ENCODE measurements at places on chromosomes 12 and 14.
A peak's percentile ranks its signal among the peaks of the same experiment; 100 is the strongest.

- peak; percentile 65 for DNase-seq
These were observed 38.7 kb downstream of the SLC6A12 start for GRCh38 chr12:175250-175649.

GRCh38 chr12:17215759-17216570 lies 610.0 kb upstream of the LMO3 start:
- DNase-seq, result no peak

GRCh38 chr12:95470300-95470699 lies 3.7 kb upstream of the METAP2 start:
- no peak for DNase-seq

DNA sequence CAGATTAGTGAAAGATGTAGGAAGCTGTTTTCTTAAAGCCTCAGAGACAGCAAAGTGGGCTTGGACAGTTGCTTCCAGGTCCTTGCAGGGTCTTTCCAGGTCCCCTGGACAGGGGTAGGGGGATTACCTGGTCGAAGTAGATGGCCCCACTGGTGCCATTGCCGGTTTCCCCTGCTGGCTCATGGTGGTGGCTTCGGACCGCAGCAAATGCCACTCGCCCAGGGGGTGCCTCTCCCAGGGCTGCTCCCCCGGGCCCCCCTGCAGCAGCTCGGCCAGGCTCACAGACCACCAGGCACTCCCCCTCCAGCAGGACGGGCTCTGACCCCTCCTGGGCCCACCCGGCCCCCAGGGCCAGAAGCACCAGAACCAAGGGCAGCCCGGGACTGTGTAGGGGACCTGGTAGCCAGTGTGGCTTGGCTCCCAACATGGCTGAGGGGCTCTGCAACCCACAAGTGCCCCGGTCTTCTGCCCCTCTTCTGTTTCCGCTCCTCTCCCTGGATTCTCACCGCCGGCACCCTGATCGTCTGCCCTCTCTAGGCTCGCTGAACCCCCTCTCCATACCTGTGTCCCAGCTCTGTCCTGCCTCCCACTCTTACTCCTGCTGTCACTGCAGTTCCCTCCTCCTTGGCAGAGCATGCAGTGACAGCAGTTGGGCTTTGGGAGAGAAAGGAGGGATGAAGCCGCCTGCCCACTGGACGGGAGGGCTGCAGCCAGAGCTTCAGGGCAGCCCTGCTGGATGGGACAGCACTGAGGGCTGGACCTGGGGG lies 657 bp downstream of the CBLN3 start:
- DNase-seq, result no peak

GRCh38 chr12:14514154-14514842 lies 53.4 kb downstream of the PLBD1 start:
- DNase-seq, result peak; percentile 73

DNA sequence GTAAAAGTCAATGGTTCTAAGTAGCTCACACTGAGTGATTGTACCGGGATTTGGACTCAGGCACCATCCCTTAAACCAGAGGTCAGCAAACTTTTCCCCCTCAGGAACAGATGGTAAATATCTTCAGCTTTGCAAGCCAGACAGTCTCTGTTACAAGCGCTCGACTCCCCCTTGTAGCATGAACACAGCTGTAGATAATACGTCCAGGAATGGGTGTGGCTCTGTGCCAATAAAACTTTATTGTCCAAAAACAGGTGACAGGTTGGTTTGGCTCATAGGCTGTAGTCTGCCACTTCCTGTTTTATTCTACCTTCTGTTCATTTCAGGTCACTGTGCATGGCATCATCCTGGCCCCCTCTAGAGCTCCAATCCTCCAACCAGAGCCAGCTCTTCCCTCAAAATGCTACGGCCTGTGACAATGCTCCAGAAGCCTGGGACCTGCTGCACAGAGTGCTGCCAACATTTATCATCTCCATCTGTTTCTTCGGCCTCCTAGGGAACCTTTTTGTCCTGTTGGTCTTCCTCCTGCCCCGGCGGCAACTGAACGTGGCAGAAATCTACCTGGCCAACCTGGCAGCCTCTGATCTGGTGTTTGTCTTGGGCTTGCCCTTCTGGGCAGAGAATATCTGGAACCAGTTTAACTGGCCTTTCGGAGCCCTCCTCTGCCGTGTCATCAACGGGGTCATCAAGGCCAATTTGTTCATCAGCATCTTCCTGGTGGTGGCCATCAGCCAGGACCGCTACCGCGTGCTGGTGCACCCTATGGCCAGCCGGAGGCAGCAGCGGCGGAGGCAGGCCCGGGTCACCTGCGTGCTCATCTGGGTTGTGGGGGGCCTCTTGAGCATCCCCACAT lies 7.6 kb downstream of the BDKRB1 start:
- DNase-seq, result no peak

GRCh38 chr12:119808441-119808840 lies 68.7 kb downstream of the CIT start:
- no peak for DNase-seq

DNA sequence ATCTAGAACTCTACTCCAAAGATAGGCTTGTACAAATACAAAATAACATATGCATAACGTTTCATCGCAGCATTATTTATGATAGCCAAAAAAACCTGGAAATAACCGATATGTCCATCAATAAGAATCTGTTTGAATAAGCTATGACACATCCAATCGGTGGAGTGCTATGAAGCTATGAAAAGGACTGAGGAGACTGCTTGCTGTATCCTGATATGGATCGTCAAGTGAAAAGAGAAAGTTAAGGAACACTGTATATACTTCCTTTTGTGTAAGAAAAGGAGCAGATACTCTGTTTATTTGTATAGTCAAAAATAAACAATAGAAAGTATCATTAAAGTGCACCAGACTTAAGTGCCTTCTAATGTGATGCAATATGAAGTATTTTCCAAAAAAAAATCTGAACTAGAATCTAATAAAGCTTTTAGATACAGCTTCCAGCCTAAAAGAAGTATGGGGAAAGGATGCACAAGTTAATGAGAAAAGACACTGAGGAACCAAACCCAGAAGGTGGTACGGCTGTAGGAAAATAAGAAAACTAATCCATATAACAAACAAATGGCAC lies 645 bp upstream of the KLHDC1 start:
- no peak for DNase-seq
